Aorta (tissue), 5 donors: ENCODE measurements at places on chromosomes 7 and 10. TPM values are rescaled to one million over a fixed set of nuclear protein-coding genes. Genes with fewer than 3 reads are reported as not detected.

Gene CHST15
- total RNA-seq, result 39.9 TPM

Gene CALHM1
- total RNA-seq, result not detected

Gene RHOBTB1
- 12.9 TPM for total RNA-seq

Gene TMEM184A
- 0.06 TPM for total RNA-seq

Gene TDRD1
- 0.19 TPM for total RNA-seq

GRCh38 chr10:118800920-118801319 lies 46.1 kb upstream of the CACUL1 start:
- DNase-seq, result no peak

DNA sequence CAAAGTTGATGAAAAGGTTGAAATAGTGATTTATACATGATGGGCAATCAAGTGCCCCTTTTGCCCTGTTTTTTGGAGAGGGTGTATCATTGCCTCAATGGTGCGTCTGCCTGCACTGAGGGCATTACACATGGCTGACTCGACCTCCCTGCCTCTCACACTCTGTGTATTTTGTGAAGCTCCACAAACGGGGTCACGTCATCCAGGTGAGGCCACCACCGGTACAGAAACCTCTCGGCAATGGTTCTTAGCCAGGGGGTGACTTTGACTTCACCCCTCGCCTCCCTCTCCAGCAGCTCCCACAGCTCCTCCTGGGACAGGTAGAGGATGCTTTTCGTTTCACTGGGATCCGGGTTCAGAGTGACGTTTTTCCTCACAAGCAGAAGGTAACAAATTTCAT lies 6.3 kb downstream of the IDI2 start:
- no peak for DNase-seq

DNA sequence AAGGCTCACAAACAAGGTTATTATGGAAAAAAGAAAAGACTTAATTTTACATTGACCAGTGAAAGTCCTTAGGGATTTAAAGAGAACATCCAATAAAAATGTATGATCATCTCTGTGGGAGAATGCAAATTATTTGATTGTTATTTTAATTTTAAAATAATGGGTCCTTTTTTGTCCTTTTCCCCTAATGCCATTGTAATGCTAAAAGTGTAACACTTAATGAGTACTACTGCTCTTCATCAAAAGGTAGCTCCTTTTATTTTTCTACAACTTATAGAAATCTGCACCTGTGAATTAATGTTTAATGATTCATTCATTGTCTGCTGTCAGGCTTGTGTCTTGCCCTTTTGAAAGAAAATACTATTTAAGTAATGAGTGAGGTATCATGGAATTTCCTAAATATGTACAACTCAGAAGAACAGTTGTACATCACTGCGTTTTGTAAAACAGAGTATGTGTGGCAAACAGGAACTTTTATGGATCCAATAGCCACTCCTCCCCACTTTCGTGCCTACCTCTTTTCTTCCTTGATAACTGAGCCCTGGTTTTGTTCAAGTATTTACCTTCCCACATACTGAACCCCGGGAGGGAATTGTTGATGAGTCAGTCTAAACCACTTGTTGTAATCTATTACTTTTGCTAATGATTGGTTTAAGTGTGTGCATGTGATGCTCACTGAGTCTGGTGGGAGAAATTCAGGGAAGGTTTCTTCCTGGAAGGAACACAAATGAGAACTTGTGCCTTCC lies 19.9 kb upstream of the TRUB1 start:
- DNase-seq, result no peak

- no peak for DNase-seq
Measured at GRCh38 chr7:83814480-83814879, 165.5 kb upstream of the SEMA3E start.

- DNase-seq, result no peak
Measured at GRCh38 chr10:27345455-27345920, 104.9 kb upstream of the ACBD5 start.

- no peak for DNase-seq
Measured at GRCh38 chr10:61933859-61934555, 32.5 kb downstream of the ARID5B start.
